ENCODE measurements at places on chromosomes 2 and 18.

DNA sequence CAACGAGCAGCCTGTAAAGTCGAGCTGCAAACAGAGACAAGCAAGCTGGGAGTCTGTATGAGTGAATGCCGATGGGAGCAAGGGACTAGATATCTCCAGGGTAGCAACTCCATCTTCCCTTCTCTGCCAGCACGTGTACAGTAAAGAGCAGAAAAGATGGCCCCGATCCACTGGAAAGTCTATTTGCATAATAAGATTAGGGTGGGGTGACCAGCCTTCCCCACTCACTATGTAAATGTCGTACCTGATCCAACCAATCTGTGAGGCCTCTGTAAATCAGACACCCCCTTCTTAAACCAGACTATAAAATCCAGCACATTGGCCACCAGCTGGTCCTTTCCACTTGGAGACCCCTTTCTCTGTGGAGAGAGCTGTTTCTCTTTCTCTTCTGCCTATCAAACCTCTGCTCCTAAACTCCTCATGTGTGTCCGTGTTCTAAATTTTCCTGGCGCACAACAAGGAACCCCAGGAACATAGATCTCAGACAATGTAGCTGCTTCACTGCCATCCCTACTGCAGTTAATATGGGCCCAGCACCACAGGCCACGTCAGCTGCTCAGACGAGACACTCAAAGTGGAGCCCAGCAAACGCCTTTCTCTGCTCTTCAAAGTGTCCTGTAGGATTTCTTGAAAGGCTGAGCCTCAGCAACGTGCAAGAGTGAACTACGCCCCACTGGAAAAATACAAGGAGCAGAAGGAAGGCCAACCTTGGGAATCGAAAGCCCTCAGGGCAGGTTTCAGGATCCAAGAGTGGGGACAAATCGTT is 26.1 kb downstream of the DIPK1C start:
- DNase-seq, result no peak

- no peak for DNase-seq
These were observed 983.7 kb downstream of the SUCLG1 start for GRCh38 chr2:83475371-83475770.

- DNase-seq, result no peak
These were observed 367.0 kb upstream of the FANCL start for GRCh38 chr2:58608146-58608545.

- DNase-seq, result peak; percentile 93
These were observed at the start of gene DDX1 for GRCh38 chr2:15591692-15592463. DDX1 (plus strand) TSS chr2:15591868; CDS start chr2:15591934, 66 bp downstream.

GRCh38 chr2:119301413-119301812 is 65.2 kb downstream of the C2orf76 start:
- no peak for DNase-seq
